ENCODE measurements at places on chromosomes 7 and 10.

DNA sequence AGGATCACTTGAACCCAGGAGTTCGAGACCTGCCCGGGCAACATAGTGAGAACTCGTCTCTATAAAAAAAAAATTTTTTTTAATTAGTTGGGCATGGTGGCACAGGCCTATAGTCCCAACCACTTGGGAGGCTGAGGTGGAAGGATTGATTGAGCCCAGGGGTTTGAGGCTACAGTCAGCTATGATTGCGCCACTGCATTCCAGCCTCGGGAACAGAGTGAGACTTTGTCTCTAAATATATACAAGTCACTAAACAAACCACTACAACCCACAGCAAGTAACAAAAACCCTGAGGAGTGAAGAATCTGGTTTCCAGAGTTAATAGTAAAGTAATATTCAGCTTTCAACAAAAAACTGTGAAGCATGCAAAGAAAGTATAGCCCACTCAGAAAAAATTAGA, 32.7 kb upstream of the HHEX start:
- DNase-seq, result no peak

- DNase-seq, result no peak
Observed at GRCh38 chr7:28062197-28062991, 118.2 kb downstream of the JAZF1 start.

- DNase-seq, result no peak
Observed at GRCh38 chr10:27714349-27714748, 31.3 kb downstream of the MKX start.

GRCh38 chr10:83104616-83105015, 1034.7 kb upstream of the GHITM start:
- no peak for DNase-seq

- no peak for DNase-seq
Observed at GRCh38 chr7:531777-532176, 12.1 kb upstream of the PDGFA start.

DNA sequence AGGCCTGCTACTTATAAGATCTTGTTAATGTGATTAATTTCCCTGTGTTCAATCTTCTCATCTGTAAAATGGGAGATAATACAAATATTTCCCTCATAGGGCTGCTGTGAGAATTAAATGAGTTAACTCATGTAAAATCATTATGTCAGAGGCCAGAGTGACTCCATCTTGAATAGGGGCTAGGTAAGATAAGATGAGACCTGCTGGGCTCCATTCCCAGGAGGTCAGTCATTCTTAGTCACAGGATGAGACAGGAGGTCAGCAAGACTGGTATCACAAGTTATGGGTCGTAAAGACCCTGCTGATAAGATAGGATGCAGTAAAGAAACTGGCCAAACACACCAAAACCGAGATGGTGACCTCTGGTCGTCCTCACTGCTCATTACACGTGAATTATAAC, 200.7 kb downstream of the CYP26A1 start:
- DNase-seq, result no peak

DNA sequence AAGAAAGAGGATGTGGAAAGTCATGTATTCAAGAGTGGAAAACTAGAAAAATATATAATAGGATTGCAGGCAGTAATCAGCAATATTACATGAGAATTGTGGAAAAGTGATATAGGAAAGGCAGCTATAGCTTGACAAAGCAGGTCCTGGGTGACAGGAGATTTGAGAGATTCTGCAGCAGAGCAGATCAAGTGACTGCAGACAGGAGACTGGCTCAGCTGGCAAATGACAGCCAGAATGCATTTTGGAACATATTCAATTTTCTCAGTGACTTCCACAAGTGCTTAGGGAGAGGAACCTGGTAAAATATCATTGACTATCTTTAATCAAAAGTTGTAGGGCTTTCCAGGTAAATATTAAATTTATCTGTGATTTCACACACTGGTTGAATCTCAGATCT, 260.5 kb upstream of the CACNA2D1 start:
- no peak for DNase-seq

GRCh38 chr10:81093056-81093455, 555.4 kb downstream of the SH2D4B start:
- DNase-seq, result no peak

DNA sequence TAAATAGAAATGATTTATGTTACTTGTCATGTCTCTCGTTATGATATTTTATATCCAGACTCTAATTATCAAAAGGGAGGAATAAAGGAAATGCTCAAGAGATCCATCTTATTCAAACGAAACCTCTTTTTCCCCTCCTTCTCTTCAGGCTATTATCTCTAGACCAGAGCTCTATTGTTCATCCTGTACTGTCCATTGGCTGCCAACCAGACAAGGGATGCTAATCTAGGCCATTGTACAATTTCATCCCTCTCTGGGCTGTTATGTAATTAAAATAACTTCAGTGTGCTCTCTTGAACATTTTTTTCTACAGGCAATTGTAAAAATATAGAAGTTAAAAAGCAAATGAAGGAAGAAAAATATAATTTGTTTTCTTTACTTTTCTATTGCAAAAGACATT, 220.4 kb downstream of the HDAC9 start:
- DNase-seq, result no peak

GRCh38 chr7:151773797-151774196, 103.1 kb downstream of the PRKAG2 start:
- no peak for DNase-seq

GRCh38 chr7:104943502-104944343, 70.3 kb upstream of the KMT2E start:
- no peak for DNase-seq

- no peak for DNase-seq
Observed at GRCh38 chr7:117278040-117278439, 44.8 kb downstream of the WNT2 start.

DNA sequence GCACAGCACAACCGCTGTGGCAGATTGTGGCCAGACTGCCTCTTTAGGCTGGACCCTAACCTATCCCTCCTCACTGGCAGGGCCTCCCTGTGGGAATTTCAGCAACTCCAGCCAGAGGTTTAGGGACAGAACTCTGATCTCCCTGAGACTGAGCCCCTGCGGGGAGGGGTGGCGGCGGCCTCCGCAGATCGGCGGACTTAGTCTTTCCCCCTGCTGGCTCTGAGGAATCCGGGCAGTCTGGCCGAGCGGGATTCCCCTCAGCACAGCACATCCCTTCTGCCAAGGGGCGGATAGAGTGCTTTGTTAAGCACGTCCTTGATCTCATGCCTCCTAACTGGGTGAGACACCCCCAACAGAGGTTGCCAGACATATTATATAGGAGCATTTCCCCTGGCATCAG, 224.2 kb upstream of the NPY start:
- no peak for DNase-seq

GRCh38 chr10:71980181-71981014, 16.2 kb downstream of the CHST3 start:
- DNase-seq, result no peak

GRCh38 chr7:28104811-28105210, 75.8 kb downstream of the JAZF1 start:
- DNase-seq, result no peak

DNA sequence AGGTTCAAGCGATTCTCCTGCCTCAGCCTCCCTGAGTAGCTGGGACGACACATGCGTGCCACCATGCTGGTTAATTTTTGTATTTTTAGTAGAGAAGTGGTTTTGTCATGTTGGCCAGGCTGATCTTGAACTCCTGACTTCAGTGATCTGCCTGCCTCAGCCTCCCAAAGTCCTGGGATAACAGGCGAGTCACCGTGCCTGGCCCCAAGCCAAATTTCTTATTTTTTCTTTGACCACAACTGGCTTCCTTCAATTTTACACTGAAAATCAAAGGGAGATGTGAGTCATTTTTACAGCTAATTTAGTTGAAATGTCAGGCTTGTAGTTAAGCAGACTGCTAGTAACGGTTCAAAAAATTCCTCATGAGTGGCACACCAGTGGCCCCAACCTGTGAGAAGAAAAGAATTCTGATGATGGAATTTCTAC, 7.8 kb downstream of the RNF216 start:
- DNase-seq, result no peak

- DNase-seq, result no peak
Observed at GRCh38 chr10:122740640-122741039, 41.0 kb upstream of the C10orf120 start.

GRCh38 chr7:668139-668931, 58.2 kb upstream of the DNAAF5 start:
- no peak for DNase-seq

- no peak for DNase-seq
Observed at GRCh38 chr10:29512425-29512974, 122.3 kb downstream of the SVIL start.

GRCh38 chr10:128895473-128895872, 571.6 kb upstream of the MGMT start:
- no peak for DNase-seq

DNA sequence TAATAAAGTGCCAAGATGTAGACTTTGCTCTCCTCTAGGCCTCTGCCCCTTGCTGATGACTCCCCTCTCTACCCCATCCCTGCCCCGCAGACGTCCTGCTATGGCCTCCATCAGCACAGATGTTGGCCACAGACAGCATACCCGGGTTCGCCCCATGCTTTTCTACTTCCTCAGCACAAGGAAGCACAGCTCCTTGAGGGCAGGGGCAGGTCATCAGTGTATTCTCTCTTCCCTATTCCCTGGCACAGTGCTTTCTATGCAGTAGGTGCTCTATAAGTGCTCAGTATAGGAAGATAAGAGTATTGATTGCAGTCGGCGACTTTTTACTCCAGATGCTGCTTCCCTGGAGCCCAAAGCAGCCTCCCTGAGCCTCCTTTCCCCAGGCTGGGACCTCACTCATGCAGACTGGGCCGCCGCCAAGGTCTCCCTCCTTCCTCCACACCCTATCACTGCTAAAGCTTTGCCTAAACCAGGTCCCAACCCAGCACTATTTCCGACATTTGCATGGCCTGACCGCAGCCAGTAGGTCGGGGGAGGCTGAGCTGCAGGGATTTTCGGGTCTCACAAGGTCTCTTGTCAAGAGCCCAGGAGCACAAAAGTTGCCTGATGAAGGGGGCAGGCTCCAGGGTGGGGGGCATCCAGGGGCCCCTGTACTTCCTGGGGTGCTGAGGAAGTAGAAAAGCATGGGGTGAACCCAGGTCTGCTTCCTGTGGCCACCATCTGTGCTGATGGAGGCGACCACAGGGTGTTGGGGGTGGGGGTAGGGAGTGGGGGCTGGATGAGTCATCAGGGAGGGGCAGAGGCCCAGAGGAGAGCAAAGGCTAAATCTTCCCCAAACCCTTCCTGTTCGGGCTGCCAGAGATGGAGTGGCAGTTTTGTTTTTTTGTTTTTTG, 8.0 kb downstream of the CALHM3 start:
- DNase-seq, result peak; percentile 76

DNA sequence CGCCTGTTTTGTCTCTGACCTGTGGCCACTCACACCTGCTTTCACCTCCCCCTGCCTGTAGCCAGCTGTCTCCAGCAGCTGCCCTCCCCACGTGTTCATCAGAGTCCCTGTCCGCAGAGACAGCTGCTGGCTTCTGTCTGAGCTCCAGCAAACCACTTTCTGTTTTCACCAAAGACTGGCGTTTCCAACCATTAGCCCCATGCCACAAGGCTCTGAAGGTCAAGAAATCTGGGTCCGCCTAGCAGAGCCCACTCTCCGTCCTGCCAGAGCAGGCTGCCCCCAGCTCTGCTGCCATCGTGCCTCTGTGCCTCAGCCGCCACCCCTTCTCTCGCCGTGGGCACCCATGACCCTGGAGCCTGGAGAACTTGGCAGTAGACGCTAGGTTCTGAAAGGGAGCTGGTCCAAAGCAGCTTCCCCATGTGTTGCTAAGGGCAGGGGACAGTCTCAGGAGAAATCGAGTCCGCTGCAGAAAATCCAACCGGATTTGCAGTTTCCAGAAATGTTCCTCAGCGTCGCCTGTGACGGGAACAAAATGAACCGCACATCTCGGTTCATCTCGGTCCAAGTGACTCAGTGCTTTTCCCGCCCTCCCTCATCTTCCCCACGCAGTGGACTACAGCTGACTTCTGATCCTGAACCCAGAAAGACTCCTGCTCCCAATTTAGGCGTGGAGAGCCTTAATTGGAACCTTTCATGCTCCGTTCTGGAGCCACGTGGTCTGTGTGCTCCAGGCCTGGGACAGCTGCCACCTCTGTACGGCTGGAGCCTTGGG, 28.0 kb downstream of the TMEM120A start:
- no peak for DNase-seq

- no peak for DNase-seq
Observed at GRCh38 chr10:20817646-20818045, 79.5 kb downstream of the NEBL start.

DNA sequence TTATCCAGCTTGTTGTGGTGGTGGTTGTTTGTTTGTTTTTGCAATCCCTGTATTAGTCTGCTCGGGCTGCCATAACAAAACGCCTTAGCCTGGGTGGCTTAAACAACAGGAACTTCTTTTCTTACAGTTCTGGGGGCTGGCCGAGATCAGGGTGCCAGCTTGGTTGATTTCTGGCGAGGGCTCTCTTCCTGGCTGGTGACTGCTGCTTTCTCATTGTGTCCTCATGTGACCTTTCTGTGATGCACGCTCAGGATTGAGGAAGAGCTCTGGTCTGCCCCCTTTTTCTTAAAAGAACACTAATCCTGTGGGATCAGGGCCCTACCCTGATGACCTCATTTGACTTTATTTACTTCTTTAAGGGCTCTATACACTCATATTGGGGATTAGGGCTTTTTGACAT, 107.1 kb upstream of the NRP1 start:
- DNase-seq, result no peak

- DNase-seq, result no peak
Observed at GRCh38 chr10:57628592-57629284, 639.0 kb downstream of the IPMK start.

GRCh38 chr7:141708351-141708750, at the start of gene WEE2:
Gene WEE2, plus strand, starts transcription at chr7:141708353. Its CDS starts 406 bp downstream, at chr7:141708759.
- no peak for DNase-seq

DNA sequence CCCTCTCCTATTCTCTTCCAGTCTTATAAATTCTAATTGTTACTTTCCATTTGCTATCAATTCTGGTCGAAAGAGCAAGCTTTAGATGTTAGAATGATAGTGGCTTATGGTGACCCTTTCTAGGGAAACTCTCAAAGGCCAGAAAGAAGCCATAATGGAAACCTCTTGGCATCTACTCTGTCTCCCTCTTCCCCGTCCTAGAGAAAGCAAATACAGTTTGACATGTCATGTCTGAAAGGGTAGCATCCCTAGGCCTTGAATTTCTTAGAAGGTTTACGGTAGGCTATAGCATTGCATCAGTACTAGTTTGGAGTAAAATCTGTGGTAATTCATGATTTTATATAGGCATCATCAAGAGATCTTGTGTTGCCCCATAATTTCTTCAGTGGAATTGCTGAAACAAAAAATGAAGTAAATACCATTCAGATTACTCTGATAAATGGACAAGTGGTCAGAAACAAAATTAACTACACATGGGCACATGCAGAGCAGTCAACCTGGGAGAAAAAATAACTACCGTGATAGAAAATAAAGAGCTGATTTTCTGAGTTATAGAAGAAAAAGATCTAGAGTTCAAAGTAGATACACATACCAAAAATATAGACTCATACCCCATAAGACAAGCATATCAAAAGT, 4.4 kb downstream of the PRKAR2B start:
- no peak for DNase-seq

GRCh38 chr7:68748934-68749900, 849.1 kb upstream of the AUTS2 start:
- no peak for DNase-seq

- DNase-seq, result no peak
Observed at GRCh38 chr10:88114368-88114767, 250.9 kb downstream of the PTEN start.
